RPMI7951 (cell line): ENCODE measurements at places on chromosomes 4 and X.
A peak's percentile ranks its signal among the peaks of the same experiment; 100 is the strongest.

GRCh38 chr4:80144676-80145470 lies 52.4 kb upstream of the PRDM8 start:
- DNase-seq = no peak

DNA sequence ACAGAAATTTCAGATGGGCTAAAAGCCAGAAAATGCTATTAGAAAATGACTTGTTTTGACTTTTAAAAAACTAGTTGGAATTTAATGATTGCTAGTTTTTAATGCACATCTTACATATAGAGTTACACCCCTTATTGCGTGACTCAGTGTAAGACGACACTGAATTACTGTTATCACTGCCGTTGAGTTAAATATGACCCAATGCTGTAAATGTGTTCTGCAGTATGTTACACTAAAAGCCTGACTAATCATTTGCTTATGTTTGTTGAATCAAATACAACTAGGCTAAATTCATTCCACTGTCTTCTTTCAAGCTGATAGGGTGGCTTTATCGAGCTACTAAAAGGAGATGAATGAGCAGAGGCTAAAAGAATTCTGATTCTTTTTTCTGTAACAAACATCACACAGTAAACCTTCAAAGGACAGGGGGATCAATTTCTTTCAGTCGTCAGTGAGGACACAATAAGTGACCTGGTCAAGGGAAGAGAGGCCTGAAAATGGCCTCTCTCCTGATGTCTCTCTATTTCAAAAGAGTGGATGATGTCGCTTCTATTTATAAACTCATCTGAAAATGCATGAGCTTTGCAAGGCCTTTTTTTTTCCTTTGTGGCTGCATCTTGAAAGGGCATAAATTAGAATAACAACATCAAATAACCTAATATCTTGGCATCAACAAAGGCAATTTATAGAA lies 142.2 kb upstream of the KCNIP4 start:
- no peak for DNase-seq

DNA sequence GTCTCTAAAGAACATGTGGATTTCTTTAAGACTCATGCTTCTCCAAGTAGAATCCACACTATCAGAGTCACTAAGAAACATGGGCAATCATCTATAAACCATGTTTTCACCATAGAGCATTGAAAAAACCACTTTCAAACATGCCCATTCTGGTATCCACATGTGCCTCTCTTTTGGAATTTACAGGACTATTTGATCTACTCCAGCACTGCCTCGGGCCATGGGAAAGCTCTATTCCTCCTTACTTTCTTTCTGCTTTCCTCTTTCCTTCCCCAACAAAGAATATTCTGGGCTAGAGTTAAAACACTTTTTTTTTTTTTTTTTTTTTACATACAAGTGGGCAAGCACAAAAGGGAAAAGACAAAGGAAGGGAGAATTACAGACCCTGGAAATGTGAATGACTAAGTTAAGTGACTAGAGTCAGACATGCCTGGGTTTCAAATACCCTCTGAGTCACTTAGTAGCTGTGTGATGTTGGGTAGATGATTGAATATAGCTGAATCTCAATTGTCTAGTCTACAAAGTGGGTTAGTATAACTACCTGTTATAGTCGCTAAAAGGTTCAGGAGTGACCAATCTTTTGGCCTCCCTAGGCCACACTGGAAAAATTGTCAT lies 847.7 kb upstream of the INTU start:
- peak; percentile 67 for DNase-seq

DNA sequence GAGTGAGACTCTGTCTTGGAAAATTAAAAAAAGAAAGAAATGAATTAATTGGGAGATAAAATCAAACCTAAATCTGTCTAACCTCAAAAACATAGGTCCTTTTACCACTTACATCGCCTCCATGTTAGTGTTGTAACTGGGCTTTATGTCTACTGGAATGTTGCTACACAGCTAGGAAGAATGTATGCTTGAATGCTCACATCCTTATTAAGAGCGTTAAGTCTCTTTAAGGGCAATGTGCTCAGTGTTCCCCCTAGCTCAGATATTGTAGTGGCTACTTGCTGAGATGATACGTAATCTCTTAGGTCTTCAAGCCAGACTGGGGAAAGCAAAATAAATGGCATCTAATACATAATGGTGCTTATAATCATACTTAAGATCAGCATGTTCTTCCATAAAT lies 1072.8 kb downstream of the PDHA2 start:
- DNase-seq = no peak

DNA sequence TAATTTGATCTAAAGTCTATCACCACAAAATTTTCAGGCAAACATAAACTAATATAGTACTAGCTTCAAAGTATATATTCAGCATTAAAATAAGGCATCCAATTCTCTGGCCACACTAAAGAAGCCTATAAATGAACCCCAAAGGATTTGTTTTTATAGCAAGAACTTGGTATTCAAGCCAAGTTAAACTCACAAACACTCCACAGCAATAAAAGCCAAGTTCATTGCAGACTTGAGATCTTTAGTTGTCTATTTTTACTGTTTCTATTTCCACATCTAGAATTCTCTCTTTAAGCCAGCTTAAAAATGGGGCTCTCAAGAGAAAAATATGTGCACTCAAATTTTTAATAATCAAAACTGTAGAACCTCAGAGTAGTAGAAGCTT lies 51.1 kb downstream of the WDFY3 start:
- DNase-seq = no peak

GRCh38 chrX:153351981-153352380 lies 18.0 kb downstream of the ZNF275 start:
- DNase-seq = no peak

DNA sequence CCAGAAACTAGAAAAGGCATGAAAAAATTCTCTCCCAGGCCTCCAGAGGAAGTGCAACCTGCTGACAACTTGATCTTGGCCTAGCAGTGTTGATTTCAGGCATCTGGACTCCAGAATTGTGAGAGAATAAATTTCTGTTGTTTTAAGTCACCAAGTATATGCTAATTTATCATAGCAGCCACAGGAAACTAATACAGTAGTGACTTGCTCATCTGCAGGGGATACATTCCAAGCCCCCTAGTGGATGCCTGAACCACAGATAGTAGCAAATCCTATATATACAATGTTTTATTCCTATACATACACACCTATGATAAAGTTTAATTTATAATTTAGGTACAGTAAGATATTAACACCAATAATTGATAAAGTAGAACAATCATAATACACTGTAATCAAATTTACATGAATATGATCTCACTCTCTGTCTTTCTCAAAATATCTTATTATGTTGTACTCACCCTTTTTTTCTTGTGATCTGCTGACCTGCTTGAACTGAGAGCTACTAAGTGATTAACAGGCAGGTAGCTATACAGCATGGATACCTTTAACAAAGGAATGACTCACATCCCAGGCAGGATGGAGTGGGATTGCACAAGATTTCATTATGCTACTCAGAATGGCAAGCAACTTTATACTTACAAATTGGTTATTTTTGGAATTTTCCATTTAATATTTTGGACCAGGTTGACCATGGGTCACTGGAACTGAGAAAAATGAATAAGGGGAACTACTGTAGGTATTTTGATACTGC lies 501.1 kb downstream of the KCNIP4 start:
- DNase-seq = no peak
